CD4-positive, alpha-beta T cell treated with Interleukin-15 for 4 hours (primary cell): ENCODE measurements at places on chromosomes 3 and 15.

DNA sequence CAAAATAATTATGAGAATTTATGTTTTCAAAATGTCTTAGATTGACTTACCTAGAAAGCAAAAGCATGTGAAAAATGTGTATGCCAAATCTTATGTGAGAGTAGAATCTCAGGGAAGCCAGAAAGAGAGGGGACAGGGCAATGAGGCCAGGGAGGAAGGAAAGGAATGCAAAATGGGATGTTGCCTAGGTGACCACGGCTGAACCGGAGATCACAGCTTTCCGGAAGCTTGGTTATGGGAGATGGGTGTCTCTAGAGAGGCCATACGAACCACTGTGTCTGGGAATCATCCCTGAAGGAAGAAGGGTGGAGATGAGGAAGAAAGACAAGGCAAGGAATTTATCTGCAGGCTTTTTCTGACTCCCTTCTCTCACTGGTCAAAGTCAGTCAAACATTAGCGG, 76.0 kb downstream of the SUCLG2 start:
- DNase-seq, result no peak

- no peak for DNase-seq
Observed at GRCh38 chr3:126545544-126545943, 13.2 kb downstream of the C3orf22 start.

DNA sequence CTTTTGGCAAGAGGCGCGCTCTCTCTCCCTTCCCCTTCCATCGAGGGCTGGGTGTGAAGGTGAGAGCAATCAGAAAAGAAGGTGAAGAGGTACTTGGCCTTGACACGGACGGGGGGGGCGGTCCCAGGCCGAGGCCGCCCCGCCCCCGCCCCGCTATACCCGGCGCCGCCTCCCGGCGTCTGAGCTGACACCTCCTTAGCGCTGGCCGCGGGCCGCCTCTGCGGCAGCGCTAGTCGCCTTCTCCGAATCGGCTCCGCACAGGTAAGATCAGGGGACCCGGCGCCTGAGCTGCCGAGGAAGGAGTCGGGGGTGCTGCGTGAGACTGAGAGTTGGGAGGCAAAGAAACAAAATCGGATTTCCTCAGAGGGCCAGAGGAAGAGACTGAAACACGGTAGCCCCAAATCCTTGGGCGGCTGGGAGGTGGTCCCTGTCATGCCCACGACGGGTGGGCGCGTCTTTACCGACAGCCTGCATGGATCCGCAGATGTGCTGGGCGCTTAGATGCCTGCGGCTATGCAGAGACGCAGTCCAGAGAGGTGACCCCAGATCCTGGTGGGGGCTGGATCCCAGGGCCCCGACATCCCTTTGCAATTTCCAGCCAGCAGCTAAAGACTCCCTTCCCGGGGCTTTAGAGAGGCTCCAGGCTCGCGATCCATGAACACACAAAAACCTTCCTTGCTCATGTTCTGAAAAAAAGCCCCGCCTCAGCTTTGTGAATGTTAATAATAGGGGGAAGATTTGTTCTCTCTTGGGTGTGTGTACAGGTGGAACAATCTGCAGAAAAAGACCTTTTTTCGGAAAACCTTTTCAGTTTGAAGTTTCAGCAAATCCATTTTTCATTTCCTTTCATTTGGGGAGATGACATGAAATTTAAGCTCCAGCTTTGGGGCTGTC, at the start of gene ENTPD3:
Gene ENTPD3 (plus strand): TSS at position 184 of the 894 bp plus-strand sequence. CDS start 874 bp downstream, outside the sequence.
- DNase-seq, result no peak

GRCh38 chr3:101878589-101878988, 29.3 kb downstream of the NFKBIZ start:
- no peak for DNase-seq

- no peak for DNase-seq
Observed at GRCh38 chr3:121768452-121768851, 18.9 kb upstream of the GOLGB1 start.

- DNase-seq, result no peak
Observed at GRCh38 chr3:8650583-8651416, 6.2 kb upstream of the SSUH2 start.

GRCh38 chr15:95609096-95609495, 721.4 kb upstream of the NR2F2 start:
- DNase-seq, result no peak

GRCh38 chr3:34361921-34362320, 563.5 kb downstream of the PDCD6IP start:
- DNase-seq, result no peak

- DNase-seq, result no peak
Observed at GRCh38 chr3:136836511-136837156, 17.7 kb downstream of the SLC35G2 start.

DNA sequence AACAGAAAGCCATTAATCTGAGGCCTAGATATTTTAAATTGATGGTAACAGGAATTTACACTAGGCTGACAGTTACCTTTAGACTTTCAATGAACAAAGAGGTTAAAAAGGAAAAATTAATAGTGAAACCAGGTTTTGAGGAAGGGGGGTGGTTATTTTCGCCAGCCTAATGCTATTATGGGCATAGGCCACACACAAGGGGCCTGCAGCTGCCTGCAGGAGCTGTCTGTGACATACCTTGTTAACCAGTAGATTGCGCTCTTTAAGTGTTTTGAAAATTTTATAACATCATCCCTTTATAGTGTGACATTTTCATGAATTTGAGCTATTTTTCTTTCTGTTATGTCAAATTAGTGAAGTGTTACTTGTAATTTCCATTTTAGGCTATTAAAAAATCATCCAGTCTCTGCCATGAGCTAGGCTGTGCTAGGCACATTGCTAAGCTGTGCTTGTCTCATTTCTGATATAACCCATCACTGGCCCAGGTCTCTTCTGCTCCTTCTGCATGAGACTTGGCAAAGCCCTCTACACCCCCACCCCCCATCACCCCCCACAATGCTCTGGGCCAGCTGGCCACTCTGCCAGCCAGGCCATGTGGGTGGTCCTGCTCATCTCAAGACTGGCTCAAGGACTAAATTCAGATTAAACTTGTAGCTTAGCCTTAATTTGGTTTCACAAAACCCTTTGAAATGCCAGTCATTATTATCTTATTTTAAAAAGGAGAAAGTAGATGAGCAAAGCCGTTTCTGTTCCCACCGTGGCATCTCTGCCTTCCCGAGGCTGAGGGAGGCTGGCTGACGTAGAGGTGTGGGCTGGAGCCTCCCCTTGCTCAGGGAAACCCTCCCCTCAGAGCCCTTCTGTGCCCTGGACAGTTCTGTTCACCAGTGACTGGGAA, 48.4 kb upstream of the SEC22A start:
- DNase-seq, result no peak

GRCh38 chr3:190877925-190878324, 15.4 kb upstream of the GMNC start:
- DNase-seq, result no peak

DNA sequence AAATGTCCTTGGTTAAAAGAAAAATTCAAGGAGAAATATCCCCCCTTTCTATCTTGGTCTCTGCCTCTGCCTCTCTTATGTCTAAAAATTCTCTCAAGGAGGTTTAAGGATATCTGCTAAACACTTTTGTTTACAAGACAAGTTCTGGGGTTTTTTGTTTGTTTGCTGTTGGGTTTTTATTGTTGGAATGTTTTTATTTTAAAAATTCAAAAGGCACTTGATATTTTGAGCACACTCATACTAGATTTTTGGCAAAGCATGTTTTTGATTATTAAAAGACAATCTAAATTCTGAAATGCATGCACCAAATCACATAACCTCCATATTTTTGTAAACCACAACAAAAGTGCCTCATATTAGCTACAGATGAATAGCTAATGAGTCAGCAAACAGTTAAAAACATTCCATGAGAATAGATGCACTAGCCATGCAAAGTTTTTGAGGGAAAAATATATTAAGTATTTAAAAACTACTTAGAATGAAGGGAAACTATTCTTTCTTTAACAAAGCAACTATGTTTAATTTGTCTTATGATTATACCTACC, 84.6 kb downstream of the ZBTB20 start:
- no peak for DNase-seq

GRCh38 chr3:102810937-102811336, 376.1 kb downstream of the ZPLD1 start:
- DNase-seq, result no peak

GRCh38 chr15:68304589-68305337, 27.2 kb downstream of the FEM1B start:
- no peak for DNase-seq

GRCh38 chr15:51726302-51727073, 11.0 kb downstream of the LYSMD2 start:
- DNase-seq, result peak; percentile 48

DNA sequence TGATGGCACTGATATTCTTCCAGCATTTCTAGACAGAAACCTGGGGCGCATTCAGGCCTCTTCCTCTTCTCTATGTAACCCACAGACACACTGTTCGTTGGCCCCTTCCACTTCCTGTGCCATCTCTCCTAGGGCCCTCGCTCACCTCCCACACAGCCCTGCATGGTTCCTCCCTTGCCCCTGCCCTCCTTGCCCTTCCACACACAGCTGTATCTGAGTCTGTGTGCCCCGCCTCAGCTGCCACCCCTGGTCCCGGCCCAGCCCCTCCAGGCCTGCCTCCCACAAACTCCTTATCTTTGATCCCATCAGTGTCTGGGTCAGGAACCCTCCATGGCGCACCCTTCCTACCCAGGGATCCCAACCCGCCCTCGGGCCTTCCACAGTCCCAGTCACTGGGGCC, 37.9 kb downstream of the RAB6B start:
- DNase-seq, result no peak

- no peak for DNase-seq
Observed at GRCh38 chr3:127608362-127608718, 10.1 kb downstream of the MCM2 start.

DNA sequence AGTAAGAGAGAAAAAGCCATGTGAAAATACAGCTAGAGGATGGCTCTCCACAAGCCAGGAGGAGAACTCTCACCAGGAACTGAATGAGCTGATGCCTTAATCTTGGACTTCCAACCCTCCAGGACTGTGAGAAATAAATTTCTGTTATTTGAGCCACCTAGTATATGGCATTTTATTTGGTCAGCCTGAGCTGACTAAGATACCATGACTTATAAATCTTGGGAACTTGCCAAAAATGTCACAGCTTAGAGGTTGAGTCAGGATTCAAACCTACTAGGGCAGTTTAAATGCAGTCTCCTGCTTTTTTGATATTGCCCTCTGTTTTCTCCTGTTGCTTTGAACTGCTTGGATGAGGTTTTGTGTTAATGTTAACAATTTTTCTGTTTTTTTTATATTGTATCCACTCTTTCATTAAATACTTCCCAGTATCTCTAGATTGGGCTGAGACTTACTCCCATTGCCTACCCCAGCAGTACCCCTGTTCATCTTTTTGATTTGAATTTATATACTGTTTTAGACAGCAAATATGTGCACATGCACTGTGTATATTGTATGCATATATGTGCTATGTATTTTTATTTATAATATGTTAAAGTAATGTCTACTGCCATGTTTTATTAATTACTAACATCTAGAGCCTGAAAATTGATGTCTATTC, 1223.2 kb downstream of the OTOL1 start:
- DNase-seq, result no peak

DNA sequence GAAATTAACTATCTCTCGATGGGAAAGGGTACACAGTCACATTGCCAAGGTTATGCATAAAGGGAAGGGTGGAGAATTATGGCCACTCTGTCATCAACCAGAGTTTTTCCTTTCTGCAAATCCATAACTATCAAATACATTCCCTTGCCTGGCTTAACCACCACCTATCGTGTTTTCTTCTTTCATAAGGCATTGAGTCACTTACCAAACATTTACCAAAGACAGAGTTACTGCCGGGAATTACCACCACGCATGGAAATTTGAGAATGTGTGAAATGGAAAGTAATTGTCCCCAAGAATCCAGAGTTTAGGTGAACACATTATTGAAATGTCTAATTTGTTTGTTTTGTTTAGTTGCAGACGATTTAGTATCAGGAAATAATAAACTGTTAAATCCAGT, 134.3 kb upstream of the LRRN1 start:
- DNase-seq, result no peak

GRCh38 chr3:194950906-194951628, 265.4 kb downstream of the FAM43A start:
- DNase-seq, result no peak

DNA sequence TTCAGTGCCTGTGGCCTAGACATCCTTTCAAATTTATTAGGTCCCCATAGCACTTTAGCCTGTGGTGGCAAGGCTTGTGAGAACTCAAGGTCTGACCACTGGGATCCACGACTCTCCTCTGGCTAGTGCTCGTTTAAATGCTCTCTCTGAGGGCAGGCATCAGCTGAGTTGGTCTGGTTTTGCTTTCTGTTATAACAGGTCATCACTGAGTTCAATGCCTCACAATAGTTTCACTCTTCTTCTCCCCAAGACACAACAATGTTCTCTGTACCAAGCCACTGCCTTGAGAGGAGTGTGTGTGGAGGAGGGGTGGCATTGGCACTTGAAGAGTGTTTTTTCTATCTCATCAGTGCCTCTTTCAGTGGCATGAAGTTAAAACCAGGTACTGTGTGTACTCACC, 7.6 kb downstream of the OR5K4 start:
- DNase-seq, result no peak

- DNase-seq, result no peak
Observed at GRCh38 chr3:156772588-156773206, 53.5 kb upstream of the LEKR1 start.

DNA sequence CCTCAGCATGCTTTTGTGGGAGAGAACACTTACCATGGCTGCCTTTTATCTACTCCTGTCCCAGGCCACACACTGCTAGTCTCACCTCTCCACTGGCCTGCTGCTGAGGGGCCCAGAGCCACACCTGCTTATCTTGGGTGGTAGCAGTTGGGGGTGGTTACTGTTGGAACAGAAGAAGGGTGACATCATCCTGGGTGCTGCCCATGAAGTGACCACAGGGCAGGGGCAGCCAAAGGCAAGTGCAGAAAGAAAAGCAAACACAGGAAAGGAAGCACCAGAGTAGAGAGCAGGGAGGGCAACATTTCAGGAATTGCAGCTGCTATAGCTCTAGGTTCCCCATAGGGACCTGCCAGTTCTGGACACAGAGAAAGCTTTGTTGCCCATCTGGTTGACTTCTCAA, 345.2 kb downstream of the VPS13C start:
- DNase-seq, result no peak

GRCh38 chr3:99013777-99014315, 112.4 kb upstream of the DCBLD2 start:
- DNase-seq, result no peak

GRCh38 chr15:63491979-63492378, 12.4 kb upstream of the USP3 start:
- DNase-seq, result no peak

- DNase-seq, result no peak
Observed at GRCh38 chr15:43153269-43153668, 19.9 kb downstream of the TMEM62 start.

DNA sequence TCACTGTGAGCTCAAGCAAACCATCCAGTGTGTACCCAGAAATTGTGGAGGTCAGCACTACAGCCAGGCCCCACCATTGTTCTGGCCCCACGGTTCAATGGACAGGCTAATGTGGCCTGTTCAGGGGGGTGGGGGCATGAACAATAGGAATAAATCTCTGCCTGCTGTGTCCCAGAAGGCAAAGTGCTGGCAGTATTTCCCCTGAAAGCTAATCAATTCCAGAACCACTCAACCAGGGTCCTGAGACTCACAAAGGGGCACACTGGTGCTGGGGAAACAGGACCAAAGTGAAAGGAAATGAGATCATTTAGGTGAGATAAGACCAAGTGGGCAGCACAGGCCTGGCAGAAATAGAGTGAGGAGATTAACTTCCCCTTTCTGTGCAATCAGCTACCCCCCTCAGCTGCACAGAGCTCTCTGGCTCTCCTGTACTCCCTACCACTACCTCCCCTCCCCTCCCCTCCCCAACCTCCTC, 11.5 kb downstream of the CRYGS start:
- no peak for DNase-seq

- DNase-seq, result no peak
Observed at GRCh38 chr3:107285197-107285596, 92.0 kb upstream of the CCDC54 start.
